Stimulated activated CD8-positive, alpha-beta memory T cell treated with anti-CD3 and anti-CD28 coated beads, Interleukin-4, amount 100 ng/mL, for 4 hours (primary cell): ENCODE measurements at places on chromosomes 4 and X.

- DNase-seq: no peak
Measured at GRCh38 chr4:135250040-135250439, 1048.5 kb upstream of the PABPC4L start.

- DNase-seq: no peak
Measured at GRCh38 chr4:154618708-154619315, 6.4 kb upstream of the FGG start.

DNA sequence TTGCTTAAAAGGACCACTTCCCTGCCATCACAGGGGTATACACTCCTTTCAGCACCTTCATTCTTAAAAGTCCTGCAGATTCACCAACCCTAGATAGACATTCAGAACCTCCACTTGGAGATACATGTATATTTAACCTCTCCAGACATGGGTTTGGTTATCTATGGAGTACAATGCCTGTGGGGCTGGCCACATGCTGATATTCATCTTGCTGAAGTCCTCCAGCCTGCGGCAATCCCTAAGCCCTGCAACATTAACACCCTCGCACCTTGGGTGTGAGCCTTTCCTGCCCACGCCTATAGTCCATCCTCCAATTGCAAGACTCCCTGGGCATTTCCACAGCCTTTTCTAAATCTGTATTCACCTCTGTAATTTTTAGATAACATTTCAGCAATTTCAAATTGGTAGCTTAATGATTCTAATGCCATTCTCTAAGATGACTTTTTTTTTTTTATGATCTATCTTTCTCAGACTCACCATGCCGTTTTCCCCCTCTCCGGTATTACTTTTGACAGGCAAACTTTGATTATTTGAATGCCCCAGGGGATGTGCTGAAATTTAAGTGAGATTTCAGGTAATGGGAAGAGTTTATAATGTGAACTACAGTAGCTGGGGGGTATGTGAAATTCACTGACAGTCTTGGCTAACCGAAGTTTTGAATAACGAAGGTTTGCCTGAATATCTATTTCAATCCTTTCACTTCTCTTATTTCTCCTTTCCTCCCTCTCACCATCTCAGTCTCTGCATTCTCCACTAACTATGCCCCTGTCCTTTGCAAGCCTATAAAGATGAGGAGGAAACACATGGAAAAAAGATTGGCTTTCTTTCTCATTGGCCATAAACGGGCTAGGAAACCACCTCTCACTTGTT, 24.1 kb downstream of the CCDC149 start:
- DNase-seq: no peak

- DNase-seq: no peak
Measured at GRCh38 chr4:12458621-12459020, 1025.5 kb downstream of the RAB28 start.

DNA sequence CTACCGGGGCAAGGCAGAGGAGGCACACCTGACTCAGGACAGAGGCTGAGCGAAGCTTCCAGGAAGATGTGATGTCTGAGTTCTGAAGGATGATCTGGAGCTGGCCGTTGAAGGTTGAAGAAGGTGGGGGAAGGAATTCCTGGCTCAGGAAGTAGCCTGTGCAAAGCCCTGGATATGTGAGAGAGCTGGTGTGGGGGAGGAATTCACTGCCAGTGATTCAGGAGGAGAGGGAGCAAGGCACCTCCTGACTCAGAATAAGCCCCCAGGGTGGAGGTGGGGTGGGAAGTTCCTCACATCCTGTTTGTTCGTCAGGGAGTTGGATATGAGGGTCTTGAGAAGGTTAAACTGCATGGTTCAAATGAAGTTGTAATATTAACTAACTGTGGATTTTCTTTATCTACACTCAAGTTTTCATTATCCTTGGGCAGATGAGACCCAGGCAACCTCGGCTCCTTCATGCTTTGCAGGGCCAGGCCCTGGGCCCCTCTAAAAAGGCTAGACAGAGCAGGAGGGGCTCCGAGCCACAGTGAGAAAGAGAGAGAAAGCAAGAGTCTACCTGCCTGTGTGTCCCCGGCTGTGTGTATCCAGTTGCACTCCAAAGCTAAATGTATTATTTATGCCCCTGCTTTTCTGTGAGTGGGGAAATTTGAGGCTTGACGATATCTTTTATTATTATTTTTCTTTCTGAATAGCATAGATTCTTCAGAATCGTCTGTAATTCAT, 7.1 kb downstream of the NHSL2 start:
- DNase-seq: no peak

DNA sequence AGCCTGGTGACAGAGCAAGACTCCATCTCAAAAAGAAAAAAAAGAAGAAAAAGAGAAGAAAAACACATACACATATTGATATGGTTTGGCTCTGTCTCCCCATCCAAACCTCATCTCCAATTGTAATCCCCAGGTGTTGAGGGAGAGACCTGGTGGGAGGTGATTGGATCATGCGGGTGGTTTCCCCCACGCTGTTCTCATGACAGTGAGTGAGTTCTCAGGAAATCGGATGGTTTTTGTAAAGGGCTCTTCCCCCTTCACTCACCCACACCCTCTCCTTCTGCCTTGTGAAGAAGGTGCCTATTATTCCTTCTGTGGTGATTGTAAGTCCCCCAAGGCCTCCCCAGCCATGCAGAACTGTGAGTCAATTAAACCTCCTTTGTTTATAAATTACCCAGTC, 68.4 kb downstream of the LDB2 start:
- DNase-seq: no peak

DNA sequence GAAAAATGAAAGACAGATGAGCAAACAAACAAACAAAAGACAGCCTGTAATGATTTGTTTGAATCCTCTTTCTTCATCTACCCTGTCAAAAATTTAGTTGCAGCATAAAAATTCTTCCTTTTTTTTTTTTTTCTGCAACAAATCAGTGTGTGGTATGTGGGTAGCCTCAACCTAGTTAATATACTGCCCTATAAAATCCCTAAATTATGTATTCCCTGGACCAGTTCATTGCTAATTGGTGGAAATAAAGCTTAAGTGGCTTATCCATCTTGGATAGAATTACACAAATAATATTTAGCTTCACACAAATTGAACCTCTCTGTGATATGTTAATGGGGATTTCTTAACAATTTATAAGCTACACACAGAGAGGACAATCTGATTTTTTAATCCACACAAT, 208.4 kb downstream of the NDST4 start:
- DNase-seq: no peak

- DNase-seq: no peak
Measured at GRCh38 chr4:178789279-178789678, 1347.0 kb upstream of the AGA start.

GRCh38 chrX:154372612-154373022, 1.8 kb downstream of the FLNA start:
- DNase-seq: no peak

- DNase-seq: no peak
Measured at GRCh38 chrX:9937761-9938160, 29.4 kb upstream of the CLDN34 start.

DNA sequence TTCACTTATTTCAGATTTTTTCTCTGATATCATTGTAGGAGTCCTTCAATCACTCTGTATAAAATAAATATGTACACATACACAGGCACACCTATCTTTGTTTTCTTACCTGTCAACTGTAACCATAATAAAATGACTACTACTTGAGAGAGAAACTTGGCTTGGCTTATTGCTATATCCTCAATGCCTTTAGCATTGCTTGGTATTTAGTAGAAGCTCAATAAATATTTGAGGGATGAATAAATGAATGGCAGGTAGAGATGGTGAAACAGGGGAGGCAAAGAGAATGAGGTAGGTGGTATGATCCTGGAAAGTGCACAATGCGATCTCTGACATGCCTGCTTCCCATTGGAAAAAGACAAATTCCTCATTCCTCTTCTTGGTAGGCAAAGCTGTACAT, 21.8 kb upstream of the CXCL6 start:
- no peak for DNase-seq

- no peak for DNase-seq
Measured at GRCh38 chrX:54237014-54237413, 54.0 kb upstream of the FAM120C start.

DNA sequence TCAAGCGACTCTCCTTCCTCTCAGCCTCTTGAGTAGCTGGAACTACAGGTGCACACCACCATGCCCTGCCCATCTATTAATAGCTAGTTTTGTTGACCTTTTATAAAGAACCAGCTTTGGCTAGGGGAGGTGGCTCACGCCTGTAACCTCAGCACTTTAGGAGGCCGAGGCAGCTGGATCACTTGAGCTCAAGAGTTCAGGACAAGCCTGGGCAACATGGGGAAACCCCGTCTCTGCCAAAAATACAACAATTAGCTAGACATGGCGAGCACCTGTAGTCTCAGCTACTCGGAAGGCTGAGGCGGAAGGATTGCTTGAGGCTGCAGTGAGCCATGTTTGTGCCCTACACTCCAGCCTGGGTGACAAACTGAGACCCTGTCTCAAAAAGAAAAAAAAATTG, 2.7 kb downstream of the TKTL1 start:
- no peak for DNase-seq

DNA sequence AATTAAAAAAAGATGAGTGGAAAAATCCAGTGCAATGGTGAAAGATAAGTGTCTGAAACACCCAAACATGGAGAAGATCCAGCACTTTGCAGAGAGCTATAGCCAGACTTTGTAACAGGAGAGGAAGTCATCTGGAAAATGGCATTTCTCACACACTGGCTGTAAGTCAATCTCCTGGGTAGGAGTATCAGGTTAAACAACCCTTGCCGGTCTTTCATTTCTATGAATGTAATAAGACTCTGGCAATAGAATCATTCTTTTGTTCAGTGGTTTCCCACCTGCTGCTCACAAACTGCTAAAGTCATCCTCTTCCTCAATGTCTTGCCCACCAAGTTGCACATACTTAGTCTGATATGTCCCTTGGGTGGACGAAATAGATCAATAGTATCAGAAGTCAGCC, 94.0 kb upstream of the ATP8A1 start:
- no peak for DNase-seq

DNA sequence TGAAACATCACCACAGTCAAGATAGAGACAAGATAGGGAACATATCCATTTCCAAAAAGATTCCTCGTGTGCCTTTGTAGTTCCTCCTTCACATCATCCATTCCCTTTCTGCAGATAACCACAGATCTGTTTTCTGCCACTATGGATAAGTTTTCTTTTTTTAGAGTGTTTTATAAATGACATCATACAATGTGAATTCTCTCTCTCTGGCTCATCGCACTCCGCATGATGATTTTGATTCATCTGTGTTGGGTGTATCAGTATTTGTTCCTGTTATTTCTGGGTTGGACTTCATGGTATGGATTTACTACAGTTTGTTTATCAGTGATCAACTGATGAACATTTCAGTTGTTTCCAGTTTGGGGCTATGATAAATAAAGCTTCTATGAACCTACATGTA, 23.2 kb upstream of the ANXA3 start:
- DNase-seq: no peak

GRCh38 chr4:154137320-154137905, 348.5 kb upstream of the SFRP2 start:
- no peak for DNase-seq

DNA sequence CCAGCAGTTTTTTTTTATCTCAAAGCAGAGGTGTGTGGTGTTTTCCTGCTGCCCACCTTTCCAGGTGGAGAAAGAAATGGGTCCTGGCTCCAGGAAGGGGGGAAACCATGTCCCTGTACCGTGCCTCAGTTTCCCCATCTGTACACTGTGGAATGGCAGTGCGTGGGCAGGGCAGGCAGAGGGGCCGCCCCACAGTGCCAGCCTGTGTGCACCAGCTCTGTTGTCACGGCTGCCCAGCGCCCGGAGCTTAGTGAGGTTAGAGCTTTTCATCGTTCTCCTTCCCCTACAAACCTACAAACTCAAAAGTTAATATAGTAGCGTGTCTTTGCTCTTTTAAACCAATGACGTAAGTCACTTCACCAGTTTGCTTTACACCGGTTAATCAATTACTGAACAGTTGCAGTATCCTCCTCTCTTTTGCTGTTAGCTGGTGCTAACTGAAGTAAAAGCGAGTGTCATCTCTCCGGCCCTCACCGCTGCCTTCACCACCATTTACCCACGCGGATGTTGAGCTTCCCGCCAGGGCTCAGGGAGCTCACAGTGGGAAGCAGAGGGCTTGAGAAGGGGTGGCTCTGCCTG, 114.8 kb upstream of the ADRA2C start:
- no peak for DNase-seq

GRCh38 chr4:52032005-52032404, 6.1 kb downstream of the SGCB start:
- DNase-seq: no peak

- no peak for DNase-seq
Measured at GRCh38 chr4:15031993-15032675, 29.9 kb downstream of the CPEB2 start.

DNA sequence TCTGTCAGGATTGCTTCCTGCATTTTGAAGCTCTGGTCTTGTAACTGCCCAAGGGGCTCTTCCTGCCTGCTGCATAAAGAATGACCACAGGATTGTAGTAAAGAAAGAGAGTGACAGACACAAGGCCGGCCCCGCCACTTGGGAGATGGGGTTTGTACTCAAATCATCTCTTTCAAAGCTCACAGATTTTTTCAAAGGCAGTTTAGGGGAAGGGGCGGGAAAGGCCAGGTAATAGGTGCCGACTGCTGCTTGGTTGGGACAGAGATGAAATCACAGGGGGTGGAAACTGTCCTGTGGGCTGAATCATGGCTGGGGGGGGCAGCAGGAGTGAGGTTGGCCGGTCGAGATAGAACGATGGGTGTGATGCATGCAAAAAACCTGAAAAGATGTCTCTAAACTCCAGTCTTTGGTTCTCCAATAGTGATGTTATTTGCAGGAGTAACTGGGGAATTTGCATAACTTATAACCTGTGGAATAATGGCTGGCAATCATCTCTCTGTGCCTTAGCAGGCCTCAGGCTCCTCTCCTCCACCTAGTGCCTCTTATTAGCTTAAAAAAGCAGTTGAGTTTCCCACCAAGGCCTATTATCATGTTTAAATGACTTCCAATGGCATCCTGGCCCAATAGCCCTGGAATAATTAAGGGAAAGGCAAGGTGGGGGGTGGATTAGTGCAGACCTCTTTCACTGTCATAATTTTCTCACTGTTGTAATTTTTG, 778.4 kb upstream of the FRG1 start:
- no peak for DNase-seq

- no peak for DNase-seq
Measured at GRCh38 chr4:44738615-44739014, 12.3 kb upstream of the GNPDA2 start.

- DNase-seq: no peak
Measured at GRCh38 chr4:36088542-36088941, 155.8 kb downstream of the ARAP2 start.

GRCh38 chrX:142233400-142233799, 28.3 kb upstream of the MAGEC2 start:
- no peak for DNase-seq

DNA sequence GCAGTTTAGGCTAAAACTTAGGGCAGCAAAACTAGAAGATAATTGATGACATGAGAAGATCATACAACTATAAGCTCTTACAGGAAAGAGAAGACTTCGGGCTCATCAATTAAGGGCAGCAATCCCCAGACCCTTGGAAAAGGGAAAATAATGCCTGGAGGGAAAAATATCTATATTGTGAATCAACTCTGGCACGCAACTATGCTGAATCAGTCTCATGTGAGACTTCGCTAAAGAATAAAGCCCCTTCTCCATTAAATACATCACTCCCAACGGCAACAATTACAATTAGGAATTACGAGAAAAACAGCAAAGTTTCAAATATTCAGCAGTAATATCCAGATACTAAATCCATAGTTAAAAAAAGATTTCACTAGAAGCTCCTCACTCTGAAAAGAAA, 2016.8 kb upstream of the IGFBP7 start:
- no peak for DNase-seq
